ENCODE measurements at places on chromosomes 16 and 17. TPM values are rescaled to one million over a fixed set of nuclear protein-coding genes. Genes with fewer than 3 reads are reported as not detected.
A peak's percentile ranks its signal among the peaks of the same experiment; 100 is the strongest.

DNA sequence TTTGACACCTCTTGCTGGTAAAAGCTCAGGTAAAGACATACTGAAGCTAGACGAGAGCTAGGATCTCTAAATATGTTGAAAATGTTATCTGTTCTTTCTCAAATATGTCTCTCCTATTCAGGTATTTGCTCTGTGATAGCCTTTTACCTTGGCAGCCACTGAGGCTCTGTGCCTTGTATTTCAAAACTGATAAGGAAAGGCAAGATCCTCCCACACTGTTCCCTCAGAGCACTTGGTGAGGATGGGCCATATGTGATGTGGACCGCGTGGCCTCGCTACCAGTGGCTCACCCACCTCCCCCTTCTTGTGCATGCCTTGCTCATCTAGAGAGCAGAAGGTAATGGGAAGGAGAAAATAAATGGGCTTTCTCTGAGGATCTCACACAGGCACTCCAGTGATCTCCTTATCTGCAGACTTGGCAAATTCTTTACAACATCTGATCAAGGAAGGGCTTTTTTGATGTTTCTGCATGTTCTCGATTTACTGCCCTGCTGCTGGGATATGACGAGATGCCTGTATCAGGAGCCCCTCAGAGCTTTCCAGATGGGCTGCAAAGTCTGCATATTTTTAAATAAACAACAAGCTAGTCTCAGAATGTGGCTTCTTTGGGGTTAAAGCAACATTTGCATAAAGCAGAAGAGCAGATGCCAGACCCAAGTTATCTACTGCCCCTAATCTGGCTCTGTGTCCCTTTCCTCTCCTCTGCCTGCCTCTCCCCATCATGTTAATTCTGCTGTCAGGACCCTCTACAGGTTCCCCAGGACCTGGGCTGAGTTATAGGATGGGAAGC, 16.9 kb downstream of the HOXB1 start:
- peak overlapping the region; percentile 89 for H3K27ac ChIP-seq
- H3K27me3 ChIP-seq, result peaks cover 18% of the 10 kb centered on the region
- peaks cover 38% of the 10 kb centered on the region for H3K4me1 ChIP-seq
- no peak overlapping the region for H3K4me3 ChIP-seq

TSPAN10 gene
- total RNA-seq, result 0.86 TPM

DNA sequence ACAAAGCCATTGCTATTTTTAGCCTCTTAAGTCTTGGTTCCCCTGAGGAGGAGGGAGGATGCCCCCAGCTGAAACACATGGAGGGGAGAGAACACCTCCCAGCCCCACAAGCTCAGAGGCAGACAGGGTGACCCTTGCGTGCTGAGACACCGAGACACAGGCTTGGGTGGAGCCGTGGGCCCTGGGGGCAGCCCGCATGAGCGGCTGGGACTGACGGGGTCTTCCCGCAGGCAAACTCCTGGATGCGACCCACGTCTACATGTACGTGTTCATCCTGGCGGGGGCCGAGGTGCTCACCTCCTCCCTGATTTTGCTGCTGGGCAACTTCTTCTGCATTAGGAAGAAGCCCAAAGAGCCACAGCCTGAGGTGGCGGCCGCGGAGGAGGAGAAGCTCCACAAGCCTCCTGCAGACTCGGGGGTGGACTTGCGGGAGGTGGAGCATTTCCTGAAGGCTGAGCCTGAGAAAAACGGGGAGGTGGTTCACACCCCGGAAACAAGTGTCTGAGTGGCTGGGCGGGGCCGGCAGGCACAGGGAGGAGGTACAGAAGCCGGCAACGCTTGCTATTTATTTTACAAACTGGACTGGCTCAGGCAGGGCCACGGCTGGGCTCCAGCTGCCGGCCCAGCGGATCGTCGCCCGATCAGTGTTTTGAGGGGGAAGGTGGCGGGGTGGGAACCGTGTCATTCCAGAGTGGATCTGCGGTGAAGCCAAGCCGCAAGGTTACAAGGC, 9.8 kb downstream of the SLC16A3 start:
- DNase-seq, result peak; percentile 55
- H3K4me1 ChIP-seq, result peaks cover 49% of the 10 kb centered on the region
- H3K27ac ChIP-seq, result peak overlapping the region; percentile 83
- H3K27me3 ChIP-seq, result no peaks in the 10 kb centered on the region
- H3K36me3 ChIP-seq, result no peaks in the 10 kb centered on the region

FLII gene
- total RNA-seq, result 318 TPM

GRCh38 chr17:30858556-30859250, 26.9 kb downstream of the ATAD5 start:
- H3K27me3 ChIP-seq, result no peaks in the 10 kb centered on the region
- DNase-seq, result no peak
- peak overlapping the region; percentile 25 for H3K27ac ChIP-seq
- no peak overlapping the region for H3K4me3 ChIP-seq
- no peaks in the 10 kb centered on the region for H3K4me1 ChIP-seq
